ENCODE measurements at places on chromosomes 11 and 22. TPM values are rescaled to one million over a fixed set of nuclear protein-coding genes. Genes with fewer than 3 reads are reported as not detected.
A peak's percentile ranks its signal among the peaks of the same experiment; 100 is the strongest.

OR52N4 gene
- polyA plus RNA-seq: not detected

DNA sequence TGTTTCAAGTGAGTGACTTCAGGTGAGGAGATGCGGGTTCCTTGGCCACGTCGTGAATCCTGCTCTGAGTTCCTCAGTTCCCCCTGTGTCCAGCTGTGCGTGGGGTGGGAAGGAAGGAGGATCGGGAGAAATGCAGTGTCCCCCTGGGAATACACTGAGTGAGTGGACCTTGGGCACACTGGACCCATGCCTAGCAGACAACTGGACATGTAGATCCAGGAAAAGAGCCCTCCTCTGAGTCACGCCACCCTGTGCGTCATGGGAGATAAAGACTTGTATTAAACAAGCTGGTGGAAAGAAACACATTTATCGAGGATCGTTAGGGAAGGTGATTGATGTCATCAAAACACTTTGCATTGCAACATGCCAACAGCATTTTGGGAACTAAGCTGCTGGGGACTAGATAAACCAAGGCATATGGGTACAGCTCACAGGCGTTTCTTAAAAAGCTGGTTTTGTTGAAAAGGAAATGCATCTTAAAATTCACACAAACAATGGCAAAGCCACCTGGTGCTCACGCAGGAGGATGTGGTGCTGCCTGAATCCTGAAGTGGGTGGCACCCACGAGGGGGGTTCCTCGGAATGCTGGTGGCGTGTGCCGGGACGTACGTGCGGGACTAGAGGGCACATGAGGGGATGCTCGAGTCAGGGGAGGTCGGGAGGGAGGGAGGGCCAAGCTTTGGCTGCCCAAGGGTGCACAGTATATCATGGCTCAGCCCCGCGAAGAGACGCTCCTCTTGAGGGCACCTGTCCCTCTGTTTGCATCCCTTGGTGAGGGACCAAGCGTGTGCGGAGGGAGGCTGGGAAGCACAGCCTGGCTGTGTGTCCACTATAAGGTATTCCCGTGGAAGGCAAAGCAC is 303.5 kb downstream of the TBC1D22A start:
- DNase-seq: no peak

GRCh38 chr11:92834296-92835020 is 135.0 kb upstream of the MTNR1B start:
- no peak for DNase-seq

DNA sequence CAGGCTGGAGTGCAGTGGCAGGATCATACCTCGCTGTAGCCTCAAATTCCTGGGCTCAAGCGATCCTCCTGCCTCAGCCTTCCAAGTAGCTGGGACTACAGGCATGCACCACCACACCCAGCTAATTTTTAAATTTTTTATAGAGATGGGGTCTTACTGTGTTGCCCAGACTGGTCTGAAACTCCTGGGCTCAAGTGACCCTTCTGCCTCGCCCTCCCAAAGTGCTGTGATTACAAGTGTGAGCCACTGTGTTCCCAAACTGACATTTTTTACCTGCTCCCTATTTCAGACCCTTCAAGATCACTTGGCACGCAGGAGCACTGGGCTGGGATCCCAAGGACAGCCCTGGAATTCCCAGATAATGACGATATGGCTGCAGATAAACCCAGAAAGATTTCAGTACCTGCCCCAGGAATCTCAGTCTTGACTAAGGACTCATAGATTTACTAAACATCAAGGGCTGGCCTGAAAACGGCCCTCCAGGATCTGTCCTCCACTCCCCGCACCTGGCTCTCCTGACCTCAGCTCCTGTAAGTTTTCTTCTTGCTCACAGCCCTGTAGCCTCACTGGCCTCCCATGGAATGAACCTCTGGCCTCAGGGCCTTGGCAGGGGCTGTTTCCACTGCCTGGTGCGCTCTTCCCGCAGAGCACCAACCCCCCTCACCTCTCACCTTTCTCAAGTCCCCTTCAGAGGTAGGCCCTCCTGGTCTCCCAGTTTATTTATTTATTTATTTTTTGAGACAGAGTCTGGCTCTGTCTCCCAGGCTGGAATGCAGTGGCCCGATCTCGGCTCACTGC is 3.6 kb upstream of the CSNK1E start:
- DNase-seq: no peak

- no peak for DNase-seq
Observed at GRCh38 chr22:35070451-35071093, 4.6 kb downstream of the ISX start.

DNA sequence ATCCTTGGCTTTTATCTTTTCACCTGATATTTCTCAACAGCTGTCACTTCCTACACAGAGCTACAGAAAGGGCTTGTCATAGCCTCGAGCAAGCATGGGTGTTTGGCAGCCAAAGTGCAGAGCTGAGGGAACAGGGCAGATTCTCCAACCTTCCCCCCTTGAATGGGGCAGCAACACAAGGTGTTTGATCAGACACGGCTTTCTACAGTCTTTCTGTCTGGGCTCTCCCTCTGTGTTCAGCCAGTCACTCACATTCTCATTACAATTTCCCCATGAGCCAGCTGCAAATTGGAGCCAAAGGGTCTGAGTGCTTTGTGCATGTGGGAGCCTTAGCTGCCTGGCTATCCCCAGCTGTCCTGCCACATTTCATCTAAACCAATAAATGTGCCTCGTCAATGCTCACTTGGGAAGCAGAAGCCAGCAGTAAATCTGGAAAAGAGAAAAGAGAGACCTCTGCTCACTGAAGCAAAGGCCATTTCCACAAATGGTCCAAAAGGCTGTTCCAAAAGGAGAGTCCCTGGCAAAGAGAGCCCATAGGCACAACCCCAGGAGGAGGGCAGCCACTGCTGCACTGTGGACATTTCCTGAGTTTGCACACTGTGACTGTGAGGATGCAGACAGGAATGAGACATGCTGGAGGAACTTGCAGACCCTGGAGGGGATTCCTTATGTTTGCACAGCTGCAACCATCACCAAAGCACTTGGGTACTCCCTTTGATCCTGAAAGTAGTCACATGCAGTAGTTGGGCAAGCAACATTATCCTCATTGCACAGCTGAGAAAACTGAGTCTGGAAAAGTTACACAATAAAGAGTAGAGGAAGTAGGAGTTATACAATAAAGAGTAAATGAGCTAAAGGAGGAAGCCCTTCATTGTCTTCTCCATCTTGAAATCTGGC is 186.8 kb downstream of the FAM181B start:
- no peak for DNase-seq

- no peak for DNase-seq
Observed at GRCh38 chr11:63747011-63747410, 21.6 kb downstream of the ZFTA start.

- DNase-seq: peak; percentile 4
Observed at GRCh38 chr11:39374963-39375698, 2084.3 kb downstream of the LRRC4C start.

DNA sequence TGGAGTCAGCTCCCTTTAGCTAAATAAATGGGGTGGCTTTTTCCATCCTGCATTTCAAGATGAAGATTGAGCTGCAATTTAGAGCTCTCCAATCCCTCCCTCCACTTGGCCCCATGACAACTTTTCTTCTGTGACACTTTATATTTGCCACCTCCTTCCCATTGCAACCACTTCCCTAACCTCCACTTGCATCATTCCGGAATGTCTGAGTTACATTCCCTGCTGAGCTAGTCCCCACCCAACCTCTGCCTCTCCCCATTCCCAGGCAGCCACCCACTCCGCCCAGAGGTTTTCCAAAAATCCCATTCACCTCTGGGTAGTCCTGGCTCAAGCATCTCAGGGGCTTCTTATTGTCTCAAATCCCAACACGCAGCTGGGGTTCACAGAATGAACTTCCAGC is 24.7 kb downstream of the PC start:
- no peak for DNase-seq
